ENCODE measurements at places on chromosomes 1 and 21.

DNA sequence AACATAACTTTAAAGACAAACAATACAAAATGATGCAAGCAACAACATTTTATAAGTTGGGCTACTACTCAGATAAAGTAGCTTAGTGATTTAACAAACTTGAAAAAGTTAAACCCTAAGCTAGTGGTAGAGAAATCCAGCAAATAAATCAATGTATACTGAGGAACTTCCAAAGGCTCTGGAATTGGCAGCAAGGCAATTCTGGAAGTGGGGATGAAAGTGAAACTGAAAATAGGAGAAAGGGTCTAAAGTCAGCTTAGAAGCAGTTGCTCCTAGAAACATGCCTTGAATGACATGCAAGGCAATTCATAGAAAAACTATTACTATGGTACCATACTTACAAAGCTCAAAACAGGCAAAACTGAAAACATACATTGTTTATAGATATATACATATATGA, 90.0 kb upstream of the CAMK1G start:
- DNase-seq, result no peak

- DNase-seq, result no peak
Observed at GRCh38 chr1:101161619-101162018, 75.2 kb upstream of the S1PR1 start.

- DNase-seq, result no peak
Observed at GRCh38 chr1:88061492-88062177, 622.4 kb upstream of the PKN2 start.

GRCh38 chr1:244350027-244350426, 101.7 kb downstream of the ADSS2 start:
- no peak for DNase-seq

DNA sequence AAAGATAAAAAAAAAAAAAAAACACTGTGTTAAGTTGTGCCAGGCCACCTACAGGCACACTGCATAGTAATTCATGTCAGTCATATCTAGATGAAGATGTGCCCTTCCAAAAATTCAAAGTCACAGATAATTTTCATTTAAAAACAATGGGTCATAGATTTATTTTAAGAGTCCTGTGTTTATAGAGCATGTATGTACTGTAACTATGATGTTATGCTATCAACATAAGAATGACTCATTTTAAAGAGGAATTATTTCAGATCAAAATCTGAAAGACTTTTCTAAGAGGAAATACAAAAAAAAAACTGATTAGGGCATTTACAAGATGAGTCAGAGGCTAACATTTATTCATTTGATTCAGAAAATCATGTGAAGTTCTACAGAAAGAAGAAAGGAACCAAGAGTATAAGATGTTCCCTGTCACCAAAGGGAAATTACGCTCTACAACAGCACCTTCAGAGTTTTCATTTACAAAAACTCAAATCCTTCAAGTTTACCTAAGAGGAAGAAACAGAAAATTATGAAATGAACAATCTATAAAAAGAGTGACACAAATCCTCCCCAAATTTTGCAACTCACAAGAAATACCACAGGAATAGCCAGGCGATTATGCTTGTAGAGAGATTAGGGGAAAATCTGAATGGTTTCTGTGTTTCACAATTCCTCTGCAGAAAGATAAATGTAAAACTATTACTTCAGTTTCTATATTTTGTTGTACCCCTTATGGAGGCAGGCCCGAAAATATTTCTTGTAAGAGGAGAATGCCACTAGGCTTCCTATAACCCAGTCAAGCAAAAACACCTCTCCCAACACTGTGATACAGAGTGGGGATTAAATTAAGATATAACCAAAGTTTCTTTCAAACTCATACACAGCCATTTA, 13.8 kb downstream of the TP53BP2 start:
- DNase-seq, result no peak

DNA sequence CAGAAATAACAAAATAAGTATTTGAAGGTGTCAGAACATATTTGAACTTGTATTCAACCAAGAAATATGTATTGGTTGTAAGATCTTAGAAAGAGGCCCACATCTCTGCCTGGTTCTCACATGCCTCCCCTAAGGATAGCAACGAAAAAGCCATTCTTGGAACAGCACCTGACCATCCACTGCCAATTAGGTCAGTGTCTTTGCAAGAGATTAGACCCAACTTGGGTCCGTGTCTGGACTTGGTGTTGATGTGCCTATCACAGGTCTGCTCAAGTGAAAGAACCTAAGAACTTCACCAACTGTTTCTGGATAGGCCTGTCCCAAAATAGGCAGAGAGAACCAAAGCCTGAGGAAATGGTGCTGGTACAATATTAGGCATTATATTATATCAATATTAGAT, 46.0 kb upstream of the COG2 start:
- no peak for DNase-seq

- DNase-seq, result no peak
Observed at GRCh38 chr1:222043444-222044292, 301.8 kb upstream of the DUSP10 start.

- DNase-seq, result no peak
Observed at GRCh38 chr1:27318596-27318995, 3.4 kb upstream of the TMEM222 start.

GRCh38 chr1:27650171-27650538, 15.2 kb upstream of the FGR start:
- no peak for DNase-seq

DNA sequence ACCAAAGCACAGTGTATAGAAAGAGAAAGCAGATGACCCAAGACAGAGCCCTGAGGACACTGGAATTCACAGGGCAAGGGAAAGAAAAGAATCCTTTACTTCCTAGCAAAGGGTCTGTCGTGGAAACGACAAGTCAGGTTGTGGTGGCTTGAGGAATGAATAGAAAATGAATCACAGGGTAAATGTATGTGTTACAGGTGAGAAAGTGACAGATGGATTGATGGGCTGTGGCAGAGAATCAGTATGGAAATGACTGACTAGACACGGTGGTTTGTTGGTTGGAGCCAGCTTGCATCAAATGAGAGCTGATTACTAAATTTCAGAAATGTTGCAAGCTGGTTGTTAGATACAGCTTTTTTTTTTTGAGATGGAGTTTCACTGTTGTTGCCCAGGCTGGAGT, 46.9 kb downstream of the PTP4A2 start:
- no peak for DNase-seq

All from activated CD8-positive, alpha-beta memory T cell treated with anti-CD3 and anti-CD28 coated beads for 48 hours (primary cell).